Astrocyte of the hippocampus (primary cell): ENCODE measurements at places on chromosomes 4 and X.

GRCh38 chrX:98379134-98379533 is 1495.4 kb downstream of the RPA4 start:
- no peak for DNase-seq

DNA sequence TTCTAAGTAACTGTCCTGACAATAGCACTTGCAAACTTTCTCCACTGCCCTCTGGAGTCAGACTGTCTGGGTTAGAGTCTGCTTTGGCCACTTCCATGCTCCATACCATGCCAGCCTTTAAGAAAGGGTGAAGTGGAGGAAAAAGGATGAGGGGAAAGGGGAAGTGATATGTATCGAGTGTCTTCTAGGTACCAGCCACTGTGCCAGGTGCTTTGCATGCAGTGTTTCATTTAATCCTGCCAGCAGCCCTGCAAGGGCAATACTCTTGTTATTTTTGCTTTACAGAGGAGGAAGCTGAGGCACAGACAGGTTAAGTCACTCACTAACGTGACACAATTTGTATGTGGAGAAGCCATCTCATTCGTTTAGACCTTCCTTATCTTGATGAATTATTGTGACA is 55.6 kb downstream of the RTL9 start:
- DNase-seq, result no peak

DNA sequence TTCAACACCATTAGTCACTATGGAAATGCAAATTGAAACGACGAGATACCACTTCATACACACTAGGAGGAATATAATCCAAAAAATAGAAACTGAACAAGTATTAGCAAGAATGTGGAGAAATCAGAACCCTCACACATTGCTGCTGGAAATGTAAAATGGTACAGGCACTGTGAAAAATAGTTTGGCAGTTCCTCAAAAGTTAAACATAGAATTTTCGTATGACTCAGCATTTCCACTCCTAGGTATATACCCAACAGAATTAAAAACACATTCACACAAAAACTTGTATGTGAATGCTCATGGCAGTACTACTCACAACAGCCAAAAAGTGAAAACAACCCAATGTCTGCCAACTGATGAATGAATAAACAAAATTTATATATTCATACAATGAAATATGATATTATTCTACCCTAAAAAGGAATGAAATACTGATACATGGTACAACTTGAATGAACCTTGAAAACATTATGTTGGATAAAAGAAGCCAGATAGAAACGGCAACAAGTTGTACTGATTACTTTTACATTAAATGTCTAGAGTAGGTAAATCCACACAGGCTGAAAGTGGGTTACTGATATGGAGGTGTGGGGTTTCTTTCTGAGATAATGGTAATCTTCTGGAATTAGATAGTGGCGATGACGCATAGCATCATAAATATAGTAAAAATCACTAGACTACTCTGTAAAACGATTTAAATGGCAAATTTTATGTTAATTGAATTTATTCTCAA is 22.3 kb downstream of the TEC start:
- DNase-seq, result peak; percentile 33

- DNase-seq, result peak; percentile 25
Measured at GRCh38 chr4:138062929-138063328, 179.2 kb downstream of the SLC7A11 start.

DNA sequence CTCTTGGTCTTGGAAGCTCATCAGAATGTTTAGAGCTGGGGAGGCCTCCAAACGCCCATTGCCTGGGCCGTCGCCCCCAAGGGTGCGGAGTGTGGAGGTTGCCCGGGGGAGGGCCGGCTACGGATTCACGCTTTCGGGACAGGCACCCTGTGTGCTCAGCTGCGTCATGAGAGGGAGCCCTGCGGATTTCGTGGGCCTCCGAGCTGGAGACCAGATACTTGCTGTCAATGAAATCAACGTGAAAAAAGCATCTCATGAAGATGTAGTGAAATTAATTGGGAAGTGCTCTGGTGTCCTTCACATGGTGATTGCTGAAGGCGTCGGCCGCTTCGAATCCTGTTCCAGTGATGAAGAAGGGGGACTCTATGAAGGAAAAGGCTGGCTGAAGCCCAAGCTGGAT is 23.3 kb downstream of the RGS12 start:
- no peak for DNase-seq

DNA sequence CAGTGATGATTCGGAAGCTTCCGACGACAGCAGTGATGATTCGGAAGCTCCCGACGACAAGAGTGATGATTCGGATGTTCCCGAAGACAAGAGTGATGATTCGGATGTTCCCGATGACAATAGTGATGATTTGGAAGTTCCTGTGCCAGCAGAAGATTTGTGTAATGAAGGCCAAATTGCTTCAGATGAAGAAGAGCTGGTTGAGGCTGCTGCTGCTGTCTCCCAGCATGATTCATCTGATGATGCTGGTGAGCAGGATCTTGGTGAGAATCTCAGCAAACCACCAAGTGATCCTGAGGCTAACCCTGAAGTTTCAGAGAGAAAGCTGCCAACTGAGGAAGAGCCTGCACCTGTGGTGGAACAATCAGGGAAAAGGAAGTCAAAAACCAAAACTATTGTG is 14.2 kb downstream of the CXCR3 start:
- DNase-seq, result no peak

DNA sequence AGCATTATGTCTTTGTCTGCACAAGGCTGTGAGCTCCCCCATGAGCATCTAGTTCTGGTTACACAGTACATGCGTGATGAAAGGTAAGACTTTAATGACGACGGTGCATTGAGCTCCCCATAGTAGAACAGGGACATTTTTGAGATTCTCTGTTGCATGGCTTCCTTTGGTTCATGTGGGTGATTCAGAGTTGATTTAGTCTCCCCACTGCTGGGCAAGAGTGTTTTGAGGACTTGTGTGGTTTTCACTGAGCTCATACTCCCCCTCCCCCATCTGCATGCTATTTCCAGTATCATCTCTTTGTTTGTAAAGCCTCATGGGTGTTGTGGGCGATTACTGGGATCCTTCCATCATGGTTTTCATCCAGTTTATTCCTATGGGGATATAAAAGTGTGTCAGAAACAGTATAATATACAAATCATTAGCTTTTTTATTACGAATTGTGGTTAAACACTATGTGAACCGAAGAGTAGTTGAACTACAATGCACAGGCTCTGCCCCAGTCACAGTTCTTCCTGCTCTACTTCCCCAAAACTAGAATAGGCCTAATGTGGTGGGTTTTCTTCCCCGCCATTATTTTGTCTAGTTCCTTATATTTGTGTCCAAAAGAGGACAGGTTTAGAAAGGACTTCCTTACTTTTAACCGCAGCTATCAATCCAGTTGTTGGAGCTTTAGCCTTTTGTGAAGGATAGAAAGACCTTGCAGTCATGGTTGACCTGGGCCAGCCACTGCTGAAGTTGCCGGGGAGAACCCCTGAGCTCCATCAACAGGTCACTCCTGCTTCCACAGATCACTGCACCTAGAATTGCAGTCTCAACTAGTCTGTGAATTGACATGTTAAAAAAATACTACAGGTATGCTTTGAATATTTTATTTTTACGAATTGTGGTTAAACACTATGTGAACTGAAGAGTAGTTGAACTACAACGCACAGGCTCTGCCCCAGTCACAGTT is 30.4 kb downstream of the KIT start:
- DNase-seq, result peak; percentile 81

GRCh38 chr4:148442832-148443511 is 758 bp upstream of the NR3C2 start:
- DNase-seq, result no peak

GRCh38 chr4:55098456-55099204 is 26.8 kb downstream of the KDR start:
- no peak for DNase-seq

GRCh38 chr4:186204103-186204559 is 12.8 kb downstream of the CYP4V2 start:
- no peak for DNase-seq

GRCh38 chr4:24226023-24226422 is 336.2 kb upstream of the PPARGC1A start:
- no peak for DNase-seq

- DNase-seq, result peak; percentile 60
Measured at GRCh38 chr4:1080961-1081688, 32.2 kb downstream of the RNF212 start.

DNA sequence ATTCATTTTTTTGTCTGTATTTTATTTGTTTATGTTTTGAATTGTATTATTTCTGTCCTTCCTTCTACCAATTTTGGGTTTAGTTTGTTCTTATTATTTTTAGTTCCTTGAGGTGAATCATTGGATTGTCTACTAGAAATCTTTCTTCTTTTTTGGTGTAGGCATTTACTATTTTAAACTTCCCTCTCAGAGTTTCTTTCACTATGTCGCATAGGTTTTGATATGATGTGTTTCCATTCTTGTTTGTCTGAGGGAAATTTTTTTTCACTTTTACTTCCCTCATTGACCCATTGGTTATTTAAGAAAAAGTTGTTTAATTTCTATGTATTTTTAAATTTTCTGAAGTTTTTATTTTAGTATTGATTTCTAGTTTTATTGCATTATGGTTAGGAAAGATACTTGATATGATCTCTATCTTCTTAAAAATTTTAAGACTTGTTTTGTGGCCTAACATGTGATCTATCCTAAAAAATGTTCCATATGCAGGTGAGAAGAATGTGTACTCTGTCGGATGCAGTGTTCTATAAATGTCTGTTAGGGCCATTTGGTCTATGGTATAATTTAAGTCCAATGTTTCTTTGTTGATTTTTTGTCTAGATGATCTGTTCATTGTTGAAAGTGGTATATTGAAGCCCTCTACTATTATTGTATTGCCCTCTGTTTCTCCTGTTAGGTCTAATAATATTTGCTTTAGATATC is 68.8 kb downstream of the IL15 start:
- DNase-seq, result no peak

DNA sequence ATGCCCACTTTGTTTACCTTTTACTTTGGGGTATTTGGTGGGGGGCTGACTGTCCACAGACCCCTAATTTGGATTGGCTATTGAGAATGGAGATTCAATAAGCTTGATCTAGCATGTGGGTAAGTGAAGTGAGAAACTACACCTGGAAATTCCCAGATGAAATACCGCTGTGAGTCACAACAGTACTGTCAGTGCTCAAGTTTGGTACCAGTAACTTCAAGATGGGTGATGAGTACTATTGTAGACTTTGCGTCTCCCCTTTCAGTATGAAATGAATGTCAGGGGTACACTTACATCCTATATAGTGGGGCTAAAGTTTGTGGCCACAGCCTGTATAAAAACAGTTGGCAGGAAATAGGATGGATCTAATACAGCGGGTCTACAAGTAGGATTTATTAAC is 33.3 kb downstream of the HMGN5 start:
- DNase-seq, result no peak
